HuH-7.5 (cell line): ENCODE measurements at places on chromosomes 1 and 21.

- peak; percentile 76 for DNase-seq
Observed at GRCh38 chr1:200971955-200972711, 51.4 kb downstream of the KIF21B start.

GRCh38 chr1:153991151-153991630, 629 bp downstream of the RPS27 start:
- no peak for DNase-seq

GRCh38 chr21:38798481-38798882, 7.2 kb upstream of the ETS2 start:
- no peak for DNase-seq

GRCh38 chr1:81800695-81801650, at the start of gene ADGRL2:
Gene ADGRL2 (plus strand): TSS chr1:81800934. CDS start chr1:81836985, 36,051 bp downstream.
- peak; percentile 64 for DNase-seq

- DNase-seq = peak; percentile 64
Observed at GRCh38 chr1:226223157-226223785, at the start of gene MIXL1. Gene MIXL1 (plus strand): TSS chr1:226223664. CDS start chr1:226223682, 18 bp downstream.

DNA sequence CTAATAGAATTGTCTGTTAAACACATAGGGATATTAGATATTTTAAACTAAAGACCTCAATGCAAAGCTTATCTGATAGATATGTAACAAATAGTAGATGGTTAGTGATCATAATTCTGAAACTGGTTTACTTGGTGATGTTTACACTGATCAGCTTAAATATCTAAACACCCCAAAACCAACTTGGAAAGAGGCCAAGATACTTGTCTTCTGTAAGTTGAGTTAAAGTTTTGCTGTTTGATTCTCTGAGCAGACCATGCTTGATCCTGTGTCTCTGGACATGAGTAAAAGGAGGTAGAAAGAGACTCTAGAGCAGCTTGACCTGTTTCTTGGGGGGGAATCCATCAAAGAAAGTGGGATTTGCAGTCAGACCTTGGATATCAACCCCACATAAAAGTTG, 107.5 kb downstream of the NEK7 start:
- DNase-seq = no peak

GRCh38 chr21:37208056-37208721, 58.9 kb downstream of the VPS26C start:
- no peak for DNase-seq
